ENCODE measurements at places on chromosomes 1 and 21.
A peak's percentile ranks its signal among the peaks of the same experiment; 100 is the strongest.

DNA sequence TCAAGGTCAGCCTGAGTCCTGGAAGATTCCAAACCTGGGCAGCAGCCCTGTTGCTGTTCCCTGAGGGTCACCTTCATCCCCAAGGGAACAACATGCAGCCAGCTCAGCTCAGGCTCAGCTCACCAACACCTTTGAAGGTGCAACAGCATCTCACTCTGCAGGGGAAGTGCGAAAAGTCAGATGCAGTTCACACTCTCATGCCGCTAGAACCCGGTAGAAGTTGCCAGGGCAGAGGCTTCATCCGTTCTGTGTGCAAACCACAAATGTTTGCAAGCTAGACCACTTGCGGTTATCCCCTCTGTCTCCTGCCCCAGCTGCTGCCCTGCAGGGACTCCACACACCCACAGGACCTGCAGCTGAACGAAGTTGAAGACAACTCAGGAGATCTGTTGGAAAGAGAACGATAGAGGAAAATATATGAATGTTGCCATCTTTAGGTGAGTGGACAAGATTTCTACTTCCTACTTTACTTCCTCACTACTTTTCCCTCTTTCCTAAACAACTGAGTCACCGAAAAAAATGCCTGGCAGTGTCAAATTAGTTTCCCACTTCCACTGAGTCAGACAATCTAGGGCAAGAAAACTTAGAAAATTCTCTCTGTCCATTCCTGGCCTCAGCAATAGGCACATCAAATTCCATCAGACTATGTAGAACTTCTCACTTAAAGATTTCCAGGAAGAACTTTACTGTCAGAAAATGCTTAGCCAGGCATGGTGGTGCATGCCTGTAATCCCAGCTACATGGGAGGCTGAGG, 1.8 kb upstream of the FCRL6 start:
- no peak for DNase-seq

DNA sequence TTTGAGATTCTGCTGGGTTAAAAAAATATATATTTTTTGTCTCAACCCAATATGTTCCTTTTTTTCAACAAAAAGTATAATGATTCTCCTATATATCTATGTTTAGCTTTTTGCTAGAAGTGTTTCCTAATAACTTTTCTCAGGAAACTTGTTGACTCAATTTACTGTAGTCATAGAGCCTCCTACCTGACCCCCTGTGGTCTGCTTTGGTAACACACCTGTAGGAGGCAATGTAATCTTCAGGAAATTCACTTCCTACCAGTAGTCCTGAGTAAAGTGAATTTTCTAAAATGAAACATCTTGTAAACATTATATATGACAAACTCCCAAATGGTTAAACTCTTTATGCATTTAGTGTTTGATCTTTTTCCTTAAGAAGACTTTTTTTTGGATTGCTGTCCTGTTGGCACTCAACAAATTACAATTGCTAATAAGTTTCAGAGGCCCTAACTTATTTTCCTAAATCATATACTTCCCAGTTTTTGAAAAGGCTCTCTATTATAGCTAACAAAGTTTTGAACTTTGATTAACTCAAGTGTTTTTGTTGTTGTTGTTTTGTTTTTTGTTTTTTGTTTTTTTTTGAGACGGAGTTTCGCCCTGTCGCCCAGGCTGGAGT, 118.3 kb downstream of the OLFML2B start:
- no peak for DNase-seq

DNA sequence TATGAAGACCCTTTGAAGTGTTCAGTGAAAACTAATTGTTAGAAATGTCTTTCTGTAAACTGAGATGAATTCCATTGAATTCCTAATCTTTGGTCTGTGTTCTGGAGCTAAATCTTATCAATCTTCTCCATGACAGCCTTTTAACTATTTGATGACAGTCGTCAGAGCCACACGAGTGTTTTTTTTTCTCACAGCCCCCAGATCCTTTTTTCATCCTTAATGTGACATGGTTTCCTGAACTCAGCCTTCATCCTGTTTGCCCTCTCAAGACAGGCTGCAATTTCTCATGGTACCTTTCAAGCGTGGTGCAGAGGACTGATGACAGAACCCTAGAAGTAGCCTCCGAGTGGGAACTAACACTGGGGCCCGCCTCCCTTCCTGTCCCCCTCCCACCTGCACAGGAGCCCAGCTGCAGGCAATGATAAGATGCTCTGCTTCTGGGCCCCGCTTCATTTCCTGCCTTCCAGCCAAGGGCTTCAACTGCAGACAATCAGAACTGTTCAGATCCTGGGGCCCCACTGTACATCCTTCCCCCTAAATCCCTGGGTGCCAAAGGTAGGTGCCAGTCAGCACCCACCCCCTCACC, 114.6 kb upstream of the VAV3 start:
- DNase-seq, result no peak

GRCh38 chr1:11594222-11594621, 60.0 kb downstream of the FBXO2 start:
- DNase-seq, result no peak

DNA sequence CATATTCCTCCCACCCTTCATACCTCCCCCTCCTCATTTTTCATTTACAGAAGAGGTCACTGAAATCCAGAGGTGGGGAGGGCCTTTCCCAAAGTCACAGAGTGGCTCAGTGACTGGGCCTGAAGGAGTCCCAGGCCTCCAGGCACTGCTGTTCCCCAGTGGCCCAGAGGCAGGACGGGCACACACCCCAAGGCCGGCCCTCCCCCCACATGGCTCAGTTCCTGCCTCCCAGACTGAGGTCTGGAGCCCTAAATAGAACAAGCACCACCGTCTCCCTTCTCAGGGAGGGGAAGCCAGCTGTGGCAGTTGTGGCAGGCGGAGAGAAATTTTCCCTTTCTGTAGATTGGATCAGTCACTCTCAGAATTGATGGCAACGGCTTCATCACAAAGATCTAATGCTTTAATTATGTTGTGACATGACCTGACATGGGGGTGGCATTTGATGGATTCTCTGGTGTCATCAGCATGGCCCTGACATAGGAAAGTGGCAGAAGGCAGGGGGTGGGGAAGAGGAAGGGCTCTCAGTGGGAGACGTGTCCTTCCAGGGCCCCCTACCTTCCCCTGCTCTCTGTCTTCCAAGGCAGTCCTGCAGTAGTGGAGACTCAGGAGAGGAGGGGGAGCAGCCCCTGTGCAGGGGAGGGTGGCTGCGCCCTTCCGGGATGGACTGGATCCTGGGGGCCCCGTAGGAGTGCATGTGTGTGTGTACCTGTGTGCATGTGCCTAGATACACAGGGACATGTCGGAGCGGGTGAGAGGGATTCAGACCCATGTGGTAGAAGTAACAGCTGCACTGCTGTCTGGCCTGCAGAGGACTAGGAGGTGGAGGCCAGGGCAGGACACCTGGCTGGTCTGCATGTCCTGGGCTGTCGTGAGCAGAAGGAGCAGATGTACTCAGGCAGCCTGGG, 41.2 kb upstream of the FOXO6 start:
- no peak for DNase-seq

DNA sequence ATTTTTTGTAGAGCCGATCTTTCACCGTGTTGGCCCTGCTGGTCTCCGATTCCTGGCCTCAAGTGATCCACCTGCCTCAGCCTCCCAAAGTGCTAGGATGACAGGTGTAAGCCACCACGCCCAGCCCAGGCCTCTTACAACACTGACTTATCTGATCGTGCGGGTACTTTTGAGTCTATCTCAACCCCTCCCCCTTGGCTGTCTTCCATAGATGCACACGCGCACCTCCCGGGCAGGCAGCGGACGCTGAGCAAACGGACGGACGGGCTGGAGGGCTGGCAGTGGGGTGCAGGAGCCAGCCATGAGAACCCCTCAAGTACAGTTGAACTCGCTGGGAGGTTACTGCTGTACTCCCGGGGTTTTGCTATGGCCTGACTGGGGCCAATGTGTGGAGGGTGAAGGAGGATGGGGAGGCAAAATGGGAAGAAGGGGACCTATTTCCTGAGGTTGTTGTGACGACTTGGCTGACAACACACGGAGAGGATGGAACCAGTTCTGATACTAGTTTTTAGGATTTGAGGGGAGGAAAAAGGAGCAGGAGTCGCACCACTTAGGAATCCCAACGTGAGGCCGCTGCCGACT, 959 bp downstream of the CD58 start:
- DNase-seq, result no peak

- DNase-seq, result peak; percentile 15
These were observed 369.6 kb upstream of the USP24 start for GRCh38 chr1:55584526-55585401.

GRCh38 chr1:103190766-103191165, 82.4 kb upstream of the COL11A1 start:
- DNase-seq, result no peak

DNA sequence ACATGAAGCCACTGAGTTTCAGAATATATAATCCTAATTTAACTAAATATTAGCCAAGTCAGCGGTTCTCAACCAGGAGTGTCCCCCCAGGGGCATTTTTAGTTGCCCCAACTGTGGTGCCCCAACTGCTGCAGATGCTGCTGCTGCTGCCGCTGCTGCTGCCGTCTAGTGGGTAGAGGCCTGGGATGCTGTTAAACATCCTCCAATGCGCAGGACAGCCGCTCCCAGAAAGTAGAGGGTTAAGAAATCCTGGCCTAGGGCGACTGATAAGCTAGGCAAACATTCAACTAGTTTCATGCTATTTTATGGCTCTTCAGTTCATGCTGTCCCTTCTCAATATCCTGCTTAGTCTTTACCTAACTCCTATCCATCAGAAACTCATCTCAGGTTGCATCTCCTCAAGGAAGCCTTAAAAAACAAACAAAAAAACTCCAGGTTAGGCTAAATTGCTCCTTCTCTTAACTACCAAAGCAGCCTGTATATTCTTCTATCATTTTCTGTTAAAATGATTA, 9.9 kb upstream of the DCAF6 start:
- DNase-seq, result no peak

DNA sequence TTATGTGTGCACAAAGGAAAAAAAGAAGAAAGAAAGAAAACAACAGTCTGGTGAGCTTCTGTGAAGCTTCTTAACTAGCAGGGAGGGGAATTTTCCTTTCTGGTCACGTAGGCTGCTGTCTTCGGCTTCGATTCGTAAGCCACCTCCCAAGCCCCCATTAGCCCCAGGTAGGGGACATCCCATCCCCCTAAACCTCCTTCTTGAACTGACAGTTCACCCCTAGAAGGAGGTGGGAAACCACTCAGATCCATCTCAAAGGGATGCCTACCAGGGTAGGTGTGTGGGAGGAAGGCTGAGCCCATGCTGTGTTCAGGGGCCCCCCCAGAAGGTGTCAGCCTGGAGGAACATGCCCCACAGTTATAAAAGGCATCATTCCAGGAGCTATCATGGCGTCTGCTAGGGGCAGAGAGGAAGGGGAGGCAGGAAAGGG, 25.8 kb downstream of the CD247 start:
- DNase-seq, result no peak

DNA sequence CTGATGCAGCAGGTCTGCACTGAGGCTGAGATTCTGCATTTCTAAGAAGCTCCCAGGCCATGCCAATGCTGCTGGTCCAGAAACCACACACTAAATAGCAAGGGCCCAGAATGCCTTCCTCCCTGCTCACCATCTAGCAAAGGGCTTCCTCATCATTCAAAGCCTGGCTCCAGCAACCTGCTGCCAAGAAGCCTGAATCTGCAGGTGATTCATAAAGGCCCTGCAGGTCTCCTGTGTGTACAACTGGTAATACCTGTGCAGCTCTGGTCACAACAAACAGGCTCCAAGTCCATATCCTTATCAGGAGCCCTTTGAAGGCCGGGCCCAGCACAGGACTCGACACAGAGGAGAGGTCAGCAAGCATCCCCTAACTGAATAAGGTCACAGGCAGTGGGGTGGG, 26.7 kb downstream of the GLIS1 start:
- DNase-seq, result no peak

- peak; percentile 39 for DNase-seq
These were observed 368.3 kb downstream of the PCP4 start for GRCh38 chr21:40235528-40235927.
